ENCODE measurements at places on chromosomes 1 and 21.

DNA sequence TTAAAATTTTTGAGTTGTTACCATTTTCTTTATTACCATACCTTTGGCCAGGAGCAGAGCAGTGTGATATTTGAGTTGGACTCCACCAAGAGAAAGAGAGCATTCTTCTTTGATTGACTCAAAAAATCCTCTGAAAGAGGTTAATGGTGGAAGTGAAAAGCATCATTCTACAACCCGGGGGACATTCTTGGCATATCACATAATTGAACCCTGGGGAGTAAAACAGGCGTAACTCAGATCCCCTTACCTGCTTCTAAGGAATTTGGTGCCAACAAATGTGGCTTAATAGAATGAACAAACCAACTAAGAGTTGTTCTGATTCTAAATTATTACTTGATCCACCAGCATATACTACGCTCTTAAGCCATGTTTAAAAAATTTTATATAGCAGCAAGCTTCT is 351.1 kb upstream of the DEPDC1 start:
- DNase-seq, result no peak

GRCh38 chr1:205356440-205357139 is at the start of gene KLHDC8A:
TSS of gene KLHDC8A (minus strand) at chr1:205356922. CDS start at chr1:205343604, 13,318 bp downstream.
- no peak for DNase-seq

GRCh38 chr1:89065079-89065868 is at the start of gene GBP1:
TSS of gene GBP1 (minus strand) at chr1:89065208. CDS start at chr1:89063234, 1,974 bp downstream.
- no peak for DNase-seq

GRCh38 chr1:166167572-166167925 is 748 bp upstream of the FAM78B start:
- DNase-seq, result no peak

- DNase-seq, result no peak
These were observed 6.7 kb upstream of the MPC2 start for GRCh38 chr1:167943541-167943940.

DNA sequence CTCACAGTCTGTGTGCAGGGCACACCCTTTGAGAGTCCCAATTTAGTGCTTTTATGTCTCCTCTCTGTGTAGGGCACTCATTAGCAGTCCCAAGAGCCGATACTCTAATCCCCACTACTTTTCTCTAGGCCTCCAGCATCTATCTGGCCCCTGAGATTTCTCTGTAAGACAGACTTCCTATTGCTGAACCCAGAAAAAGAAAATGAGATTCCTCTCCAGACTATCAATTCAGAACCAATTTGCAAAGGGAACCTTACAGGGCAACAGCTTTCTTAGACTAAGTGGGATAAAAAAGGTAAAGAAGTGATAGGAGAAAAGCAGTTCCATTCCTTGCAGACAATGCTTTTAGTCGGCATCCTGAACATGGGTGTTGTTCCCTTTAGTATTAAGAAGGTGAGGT is 172.2 kb downstream of the EDEM3 start:
- no peak for DNase-seq

DNA sequence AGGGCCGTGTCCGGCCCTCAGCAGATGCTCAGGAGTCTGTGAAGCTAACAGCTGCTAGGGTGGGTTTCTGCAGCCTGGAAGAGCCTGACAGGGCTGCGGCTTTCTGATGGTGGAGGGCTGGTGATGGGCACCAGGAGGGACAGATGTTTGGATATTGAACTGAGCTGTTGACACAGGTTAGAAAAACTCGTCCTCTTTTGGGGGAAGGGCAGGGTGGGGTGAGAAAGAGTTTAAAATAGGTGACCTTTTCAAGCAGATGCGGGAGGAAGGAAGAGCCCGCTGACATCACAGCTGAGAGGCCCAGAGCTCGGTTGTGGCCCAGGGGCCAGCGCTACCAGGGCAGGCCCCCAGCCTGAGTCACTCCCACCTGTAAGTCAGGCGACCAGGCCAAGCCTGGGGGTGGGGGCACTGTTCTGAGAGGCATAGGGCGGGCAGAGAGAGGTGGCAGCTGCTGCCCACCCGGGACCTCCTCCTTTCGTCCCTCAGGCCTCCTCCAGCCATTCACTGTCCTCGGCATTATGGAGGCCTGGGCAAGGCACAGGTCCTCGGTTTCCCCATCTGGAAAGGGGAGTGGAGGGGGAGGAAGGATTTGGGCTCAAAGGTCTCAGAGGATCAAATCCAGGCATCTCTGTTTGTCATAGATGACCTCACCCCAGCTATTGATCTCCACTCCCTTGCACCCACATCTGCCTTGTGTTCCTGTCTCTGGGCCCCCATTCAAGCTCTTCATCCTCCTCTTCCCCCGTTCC is 32.3 kb upstream of the ID3 start:
- no peak for DNase-seq

DNA sequence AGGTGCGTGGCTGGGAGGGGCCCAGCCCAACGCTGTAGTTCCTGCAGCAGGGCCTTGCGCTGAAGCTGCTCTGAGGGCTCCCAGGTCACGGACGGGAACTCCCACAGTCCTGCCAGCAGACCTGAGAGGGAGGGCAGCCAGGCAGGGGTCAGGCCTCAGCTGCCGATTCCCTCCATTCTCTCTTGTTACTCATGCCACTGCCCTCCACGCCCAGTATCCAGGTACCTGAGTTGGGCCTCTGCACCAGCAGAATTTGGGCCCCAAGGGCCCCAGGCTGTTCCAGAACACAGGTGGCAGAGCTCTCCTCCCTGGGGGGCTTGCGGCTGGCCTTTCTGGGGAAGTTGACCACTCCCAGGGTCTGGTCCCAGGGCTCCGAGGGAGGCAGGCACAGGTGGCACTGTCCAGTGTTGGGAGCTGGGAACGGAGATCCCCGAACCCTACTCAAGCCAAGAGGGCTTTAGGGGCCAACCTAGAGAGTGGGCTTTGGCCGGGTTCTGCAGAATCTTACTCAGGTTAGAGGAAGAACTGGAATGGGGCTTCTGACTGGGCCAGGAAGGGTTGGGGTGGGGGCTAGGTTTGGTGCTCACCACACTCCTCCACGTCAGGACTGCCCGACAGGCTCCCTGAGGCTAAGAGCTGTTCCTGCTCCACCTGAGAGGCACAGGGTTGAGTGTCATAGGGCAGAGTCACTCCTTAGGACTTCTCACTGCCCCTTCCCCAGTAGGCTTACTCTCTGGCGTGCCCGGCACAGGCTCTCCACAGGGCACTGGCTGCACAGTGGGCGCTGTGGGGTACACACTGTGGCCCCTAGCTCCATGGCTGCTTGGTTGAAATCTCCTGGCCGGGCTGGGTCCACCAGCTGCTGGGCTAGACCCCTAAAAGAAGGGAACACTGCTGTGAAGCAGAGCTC is 5.0 kb downstream of the HPDL start:
- DNase-seq, result no peak

GRCh38 chr1:150995896-150996295 is 10.8 kb downstream of the MINDY1 start:
- no peak for DNase-seq

- DNase-seq, result no peak
These were observed 16.0 kb upstream of the PROK1 start for GRCh38 chr1:110434946-110435345.

DNA sequence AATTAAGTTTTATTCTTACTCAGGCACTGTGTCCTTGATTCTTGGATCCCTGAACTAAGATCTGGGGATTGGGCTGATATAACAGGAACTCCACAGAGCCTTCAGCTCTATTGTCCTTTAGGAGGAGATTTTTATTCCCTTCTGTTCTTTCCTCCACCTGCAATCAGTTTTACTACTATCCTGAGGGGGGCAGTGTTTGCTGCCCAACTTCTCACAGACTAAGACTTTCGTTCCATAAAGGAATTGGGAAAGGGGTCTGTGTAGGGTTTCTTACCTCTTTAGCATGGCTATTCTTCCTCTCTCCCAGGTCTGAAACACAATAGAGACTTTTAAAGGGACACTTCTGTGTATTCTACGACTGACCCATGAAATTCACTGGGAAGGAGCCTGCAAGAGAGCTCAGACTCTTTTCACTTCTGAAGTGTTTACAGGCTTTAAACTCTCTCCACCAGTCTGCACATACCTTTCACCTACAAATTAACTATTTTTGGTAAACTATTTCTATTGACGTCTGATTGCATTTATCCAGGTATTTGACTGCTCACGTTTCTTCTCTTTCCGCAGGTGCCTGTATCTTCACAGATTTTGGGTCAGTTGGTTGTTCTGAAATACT is 103.3 kb upstream of the DEPDC1 start:
- no peak for DNase-seq

DNA sequence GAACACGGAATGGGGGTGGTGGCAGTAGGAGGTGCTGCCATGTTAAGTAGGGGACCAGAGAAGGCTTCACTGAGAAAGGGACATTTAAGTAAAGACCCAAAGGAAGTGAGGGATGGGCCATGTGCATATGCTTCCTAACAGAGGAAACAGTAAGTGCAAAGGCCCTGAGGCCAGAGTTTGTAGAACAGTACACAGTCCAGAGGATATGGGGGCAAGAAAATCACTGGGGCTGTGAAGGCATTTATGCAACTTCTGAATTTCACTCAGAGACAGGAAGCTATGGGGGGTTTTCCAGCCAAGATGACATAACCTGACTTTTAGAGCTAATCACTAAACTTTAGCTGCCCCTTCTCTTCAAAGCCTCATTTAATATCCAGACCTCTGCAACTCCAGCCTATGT is 202.5 kb upstream of the EDN2 start:
- no peak for DNase-seq

DNA sequence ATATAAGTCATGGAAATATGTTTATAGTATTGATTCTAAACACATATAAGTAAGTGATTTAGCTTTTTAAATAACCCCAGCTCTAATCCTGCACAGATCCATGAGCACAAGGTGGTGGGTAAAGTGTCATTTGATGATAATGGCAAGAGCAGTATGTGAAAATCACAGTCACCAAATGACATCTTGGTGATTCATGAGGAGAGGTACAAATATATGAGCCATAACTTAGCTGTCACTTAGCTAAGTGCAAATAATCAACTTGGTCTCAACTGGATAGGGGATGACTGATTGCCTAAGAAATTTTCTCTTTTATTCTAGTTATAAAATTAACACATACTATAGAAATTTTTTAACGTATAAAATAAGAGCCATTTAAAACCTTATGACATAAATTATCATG is 198.1 kb downstream of the ZZZ3 start:
- DNase-seq, result no peak

GRCh38 chr1:152884085-152884484 is 6.0 kb downstream of the SMCP start:
- no peak for DNase-seq

- DNase-seq, result no peak
These were observed 83.6 kb downstream of the RUNX1 start for GRCh38 chr21:34965200-34966174.

GRCh38 chr1:9784508-9785133 is 39.1 kb downstream of the CLSTN1 start:
- DNase-seq, result no peak

DNA sequence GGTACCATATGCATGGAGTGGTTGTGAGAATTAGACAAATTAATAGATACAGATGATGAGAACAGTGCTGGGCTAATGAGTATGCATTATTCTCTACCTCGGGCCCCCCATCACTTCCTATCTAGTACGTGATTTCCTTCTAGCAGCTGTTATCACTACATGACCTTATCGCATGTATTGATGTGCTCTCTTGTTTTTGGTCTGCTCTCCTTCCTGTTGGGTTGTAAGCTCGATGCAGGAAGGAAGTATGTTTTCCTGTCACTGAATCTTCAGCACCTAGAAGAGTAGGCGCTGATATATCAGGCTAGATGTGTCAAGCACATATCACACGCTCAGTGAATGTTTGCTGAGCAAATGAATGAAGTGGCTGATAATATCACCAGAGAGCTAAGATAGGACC is 43.9 kb upstream of the IFNAR2 start:
- no peak for DNase-seq

DNA sequence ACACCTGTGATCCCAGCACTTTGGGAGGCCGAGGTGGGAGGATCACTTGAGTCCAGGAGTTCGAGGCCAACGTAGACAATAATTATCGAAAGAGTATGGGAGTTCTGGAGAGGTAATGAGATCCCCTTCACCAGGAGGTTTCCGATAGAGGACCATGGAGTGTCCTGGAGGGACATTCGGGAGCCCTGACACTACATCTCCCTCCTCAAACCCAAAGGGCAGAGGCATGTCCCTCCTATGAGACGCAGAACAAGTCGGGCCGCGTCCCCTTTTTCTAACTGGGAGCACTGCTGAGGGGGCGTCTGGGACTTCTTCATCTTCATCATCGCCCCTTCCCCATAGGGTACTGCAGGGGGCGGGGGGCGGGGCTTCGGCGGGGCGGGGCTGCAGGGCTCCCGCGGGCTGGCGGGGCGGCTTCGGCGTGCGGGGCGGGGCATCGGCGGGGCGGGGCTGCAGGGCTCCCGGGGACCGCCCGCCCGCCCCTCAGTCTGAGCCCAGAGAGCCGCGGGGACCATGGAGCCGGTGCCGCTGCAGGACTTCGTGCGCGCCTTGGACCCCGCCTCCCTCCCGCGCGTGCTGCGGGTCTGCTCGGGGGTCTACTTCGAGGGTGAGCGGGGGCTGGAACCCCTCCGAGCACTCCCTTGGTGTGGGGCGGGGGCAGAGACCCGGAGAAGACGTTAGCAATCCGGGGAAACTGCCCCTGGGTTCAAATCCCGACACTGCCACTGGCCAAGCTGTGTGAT is at the start of gene THEMIS2:
Gene THEMIS2 (plus strand): TSS at position 486 of the 743 bp plus-strand sequence. CDS start 28 bp downstream, at position 514.
- peak; percentile 57 for DNase-seq

DNA sequence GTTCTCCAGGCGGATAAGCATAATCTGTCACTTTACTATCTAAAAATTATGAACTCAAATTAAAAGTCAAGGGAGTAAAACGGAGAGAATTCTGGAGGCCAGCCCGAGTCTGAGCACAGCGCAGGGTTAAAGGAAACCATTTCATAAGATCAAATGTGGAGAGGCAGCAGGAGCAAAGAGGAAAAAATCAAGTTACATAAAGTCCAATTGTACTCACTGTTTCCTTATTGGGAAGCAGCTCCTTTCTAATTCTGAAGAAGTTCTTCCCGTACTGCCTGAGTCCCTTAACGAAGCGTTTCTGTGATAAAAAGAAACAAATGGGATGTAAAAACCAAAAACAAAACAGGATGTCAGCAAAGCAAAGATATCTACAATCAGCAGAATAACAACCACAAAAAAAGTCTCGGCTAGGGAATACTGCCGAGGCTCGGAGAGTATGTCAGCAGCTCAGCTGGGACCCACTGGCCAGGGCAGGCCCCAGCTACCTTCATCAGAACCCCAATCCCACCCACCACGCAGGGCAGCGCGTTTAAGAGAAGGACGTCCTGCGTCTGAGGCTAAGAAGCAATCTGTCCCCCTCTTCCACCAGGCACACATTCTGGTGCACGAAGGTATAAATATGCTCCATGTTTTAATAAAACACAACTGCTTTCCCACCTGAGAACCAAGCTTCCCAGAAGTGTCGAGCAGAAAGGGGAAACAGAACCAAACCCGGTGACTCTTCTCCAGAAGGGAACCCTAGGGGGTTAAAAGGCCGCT is 104.8 kb downstream of the SLC45A1 start:
- no peak for DNase-seq

GRCh38 chr21:37006486-37007291 is at the start of gene RIPPLY3:
TSS of gene RIPPLY3 (plus strand) at chr21:37006702. CDS start at chr21:37006773, 71 bp downstream.
- no peak for DNase-seq

- no peak for DNase-seq
These were observed 37.7 kb upstream of the IGSF21 start for GRCh38 chr1:18069903-18070302.

GRCh38 chr21:37338671-37339551 is 27.7 kb upstream of the DYRK1A start:
- no peak for DNase-seq
